Cardiac septum (tissue), 1 donor: ENCODE measurements at places on chromosomes 11 and 22.
A peak's percentile ranks its signal among the peaks of the same experiment; 100 is the strongest.

DNA sequence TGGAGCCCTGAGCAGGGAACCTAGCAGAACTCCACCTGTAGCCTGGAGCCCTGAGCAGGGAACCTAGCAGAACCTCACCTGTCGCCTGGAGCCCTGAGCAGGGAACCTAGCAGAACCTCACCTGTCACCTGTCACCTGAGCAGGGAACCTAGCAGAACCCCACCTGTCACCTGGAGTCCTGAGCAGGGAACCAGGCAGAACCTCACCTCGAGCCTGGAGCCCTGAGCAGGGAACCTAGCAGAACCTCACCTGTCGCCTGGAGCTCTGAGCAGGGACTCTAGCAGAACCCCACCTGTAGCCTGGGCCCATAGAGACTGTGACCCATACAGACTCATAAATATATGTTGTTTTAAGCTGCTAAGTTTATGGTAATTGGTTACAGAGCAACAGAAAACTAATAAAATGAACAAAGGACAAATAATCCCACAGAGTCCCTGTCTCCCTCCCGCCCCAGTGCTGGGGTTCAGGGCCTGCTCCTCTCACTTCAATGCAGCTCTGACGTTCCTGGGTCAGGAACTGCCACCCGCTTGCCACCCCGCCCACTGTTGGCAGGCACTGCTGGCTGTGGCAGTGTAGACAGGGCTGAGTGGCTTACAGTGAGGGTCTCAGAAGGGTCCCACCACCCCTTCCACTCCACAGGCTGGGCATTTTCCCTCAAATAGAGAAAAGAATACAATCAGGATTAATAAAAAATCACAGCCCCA, 259.1 kb downstream of the TBC1D22A start:
- DNase-seq: no peak

- DNase-seq: no peak
Measured at GRCh38 chr11:4658629-4659445, 15.1 kb downstream of the OR51E1 start.

GRCh38 chr11:15805726-15806125, 550.6 kb downstream of the SOX6 start:
- DNase-seq: no peak

DNA sequence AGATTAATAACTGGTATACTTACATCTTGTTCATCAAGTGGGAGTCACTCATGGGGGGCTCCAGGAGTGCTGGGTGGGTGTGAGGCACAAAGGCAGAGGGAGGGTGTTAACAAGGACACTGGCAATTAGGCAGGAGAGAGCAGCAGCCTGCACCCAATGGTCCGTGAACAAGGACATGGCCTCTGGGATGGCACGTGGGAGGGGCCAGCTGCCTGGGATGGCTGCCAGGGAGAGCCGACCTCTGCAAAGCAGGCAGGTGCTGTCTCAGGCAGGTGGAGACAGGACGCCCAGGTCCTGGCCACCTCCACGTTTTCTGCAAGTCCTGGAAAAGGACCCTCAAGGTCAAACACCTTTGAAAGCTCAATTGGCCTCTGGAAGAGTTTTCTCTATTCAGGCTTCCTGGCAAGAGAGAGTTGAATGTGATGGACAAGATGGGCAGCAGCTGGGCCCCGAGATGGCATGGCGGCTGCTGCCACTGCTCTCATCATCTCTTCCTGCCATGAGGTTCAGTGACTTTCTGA, 257.1 kb downstream of the BUD13 start:
- no peak for DNase-seq

DNA sequence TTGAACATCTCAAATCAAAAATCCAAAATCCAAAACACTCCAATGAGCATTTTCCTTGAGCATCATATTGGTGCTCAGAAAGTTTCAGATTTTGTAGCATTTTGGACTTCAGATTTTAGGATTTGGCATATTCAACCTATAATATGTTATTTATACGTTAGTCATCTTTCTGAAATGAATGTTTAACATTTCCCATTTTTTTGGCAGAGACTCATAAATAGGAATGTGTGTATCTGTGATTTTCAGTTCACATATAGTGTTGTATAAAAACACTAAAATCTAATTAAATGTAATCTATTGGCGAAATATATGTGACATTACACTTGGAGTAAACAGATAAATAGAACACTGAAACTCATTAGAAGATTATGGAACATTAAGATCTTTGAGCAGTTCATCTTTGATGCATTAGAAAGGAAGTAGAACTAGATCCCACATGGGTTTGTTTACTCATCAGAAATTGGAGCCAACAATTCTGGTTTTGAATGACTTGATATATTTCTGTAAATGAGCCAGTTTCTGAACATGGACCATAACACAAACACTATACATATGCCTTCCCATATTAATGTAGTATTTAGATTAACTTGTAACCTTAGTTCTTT, 153.1 kb downstream of the UVRAG start:
- no peak for DNase-seq

DNA sequence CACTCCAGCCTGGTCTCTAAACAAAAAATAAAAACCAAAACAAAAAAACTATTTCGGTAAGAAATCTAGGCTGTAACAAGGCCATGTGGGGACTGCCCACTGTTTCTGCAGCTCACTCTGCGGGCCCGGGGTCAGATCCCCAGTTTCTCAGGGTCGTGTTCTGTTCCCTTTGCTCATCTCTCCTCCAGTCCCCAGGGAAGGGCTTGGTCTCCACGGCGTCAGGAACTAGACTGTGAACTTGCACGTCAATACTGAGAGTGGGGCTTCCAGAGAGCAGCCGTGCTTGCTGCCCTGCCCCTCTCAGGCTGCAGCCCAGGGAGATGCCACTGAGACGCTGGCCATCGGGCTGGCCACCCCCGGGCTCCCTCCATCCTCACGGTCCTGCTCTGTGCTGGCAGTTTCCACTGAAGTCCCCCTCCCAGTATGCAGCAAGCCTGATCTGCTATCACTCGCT, 33.7 kb upstream of the MOB2 start:
- no peak for DNase-seq

DNA sequence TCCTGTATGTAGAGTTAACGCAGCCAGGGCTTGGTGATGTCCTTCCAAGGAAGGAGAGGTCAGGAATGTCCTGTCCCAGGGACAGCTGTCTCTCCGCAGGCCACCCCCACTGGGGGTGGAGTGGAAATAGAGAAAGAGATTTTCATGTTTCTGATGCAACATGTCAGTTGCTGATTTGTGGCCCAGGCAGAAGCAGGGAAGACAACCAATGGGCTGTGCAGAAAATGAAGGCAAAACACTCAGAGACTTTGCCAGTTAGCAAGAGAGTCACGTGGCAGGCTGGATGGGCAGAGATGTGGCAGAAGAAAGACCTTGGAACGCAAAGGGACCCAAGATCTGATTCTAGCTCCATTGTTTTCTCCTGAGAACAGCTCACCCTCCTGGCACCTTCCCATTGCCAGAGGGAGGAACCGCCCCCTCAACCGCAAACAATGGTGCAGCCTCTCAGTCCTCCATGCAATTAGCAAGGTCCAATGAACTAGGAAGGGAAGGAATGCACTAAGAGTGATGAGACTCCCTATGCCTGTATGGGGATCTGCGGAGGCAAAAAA, 71.0 kb downstream of the SYN3 start:
- DNase-seq: peak; percentile 9

DNA sequence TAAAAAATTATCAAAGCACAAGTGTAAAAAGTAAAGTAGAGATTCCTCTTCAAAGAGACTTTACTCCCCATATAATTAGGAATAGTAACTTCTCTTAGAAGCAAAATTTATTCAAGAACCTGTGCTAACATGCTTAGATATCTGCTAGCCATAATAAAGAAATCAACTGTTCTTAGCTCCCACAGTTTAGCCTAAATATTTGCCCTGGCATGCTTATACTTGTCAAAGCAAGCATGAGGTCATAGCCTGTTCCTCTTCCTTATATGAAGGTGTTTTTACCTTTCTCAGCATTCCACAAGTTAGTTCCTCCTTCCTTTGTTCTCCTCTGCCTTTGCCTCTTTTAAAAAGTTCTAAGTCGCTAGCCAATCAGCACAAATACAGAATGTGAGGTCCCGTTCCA, 30.3 kb downstream of the RIC3 start:
- DNase-seq: no peak

DNA sequence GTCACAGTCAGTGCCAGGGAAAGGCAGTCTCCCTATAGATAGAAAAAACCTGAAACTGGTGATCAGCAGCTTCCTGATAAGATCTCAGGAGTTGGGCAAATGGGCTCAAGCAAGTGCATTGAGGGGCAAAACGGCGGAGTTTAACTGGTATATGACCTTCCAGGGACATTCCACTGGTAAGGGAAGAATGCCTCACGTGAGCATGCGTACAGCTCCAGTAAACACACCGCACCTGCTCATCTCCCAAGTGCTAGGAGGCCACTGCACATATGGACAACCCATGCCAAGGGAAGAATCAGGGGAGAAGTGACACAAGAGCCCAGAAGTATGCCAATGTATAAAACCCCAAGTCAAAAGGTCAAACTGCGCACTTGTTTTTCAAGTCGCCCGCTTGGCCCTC, 11.6 kb downstream of the HEPHL1 start:
- DNase-seq: no peak

GRCh38 chr11:74929431-74930363, 19.2 kb downstream of the XRRA1 start:
- DNase-seq: peak; percentile 76

GRCh38 chr11:66267379-66268243, 828 bp upstream of the RAB1B start:
- peak; percentile 94 for DNase-seq

DNA sequence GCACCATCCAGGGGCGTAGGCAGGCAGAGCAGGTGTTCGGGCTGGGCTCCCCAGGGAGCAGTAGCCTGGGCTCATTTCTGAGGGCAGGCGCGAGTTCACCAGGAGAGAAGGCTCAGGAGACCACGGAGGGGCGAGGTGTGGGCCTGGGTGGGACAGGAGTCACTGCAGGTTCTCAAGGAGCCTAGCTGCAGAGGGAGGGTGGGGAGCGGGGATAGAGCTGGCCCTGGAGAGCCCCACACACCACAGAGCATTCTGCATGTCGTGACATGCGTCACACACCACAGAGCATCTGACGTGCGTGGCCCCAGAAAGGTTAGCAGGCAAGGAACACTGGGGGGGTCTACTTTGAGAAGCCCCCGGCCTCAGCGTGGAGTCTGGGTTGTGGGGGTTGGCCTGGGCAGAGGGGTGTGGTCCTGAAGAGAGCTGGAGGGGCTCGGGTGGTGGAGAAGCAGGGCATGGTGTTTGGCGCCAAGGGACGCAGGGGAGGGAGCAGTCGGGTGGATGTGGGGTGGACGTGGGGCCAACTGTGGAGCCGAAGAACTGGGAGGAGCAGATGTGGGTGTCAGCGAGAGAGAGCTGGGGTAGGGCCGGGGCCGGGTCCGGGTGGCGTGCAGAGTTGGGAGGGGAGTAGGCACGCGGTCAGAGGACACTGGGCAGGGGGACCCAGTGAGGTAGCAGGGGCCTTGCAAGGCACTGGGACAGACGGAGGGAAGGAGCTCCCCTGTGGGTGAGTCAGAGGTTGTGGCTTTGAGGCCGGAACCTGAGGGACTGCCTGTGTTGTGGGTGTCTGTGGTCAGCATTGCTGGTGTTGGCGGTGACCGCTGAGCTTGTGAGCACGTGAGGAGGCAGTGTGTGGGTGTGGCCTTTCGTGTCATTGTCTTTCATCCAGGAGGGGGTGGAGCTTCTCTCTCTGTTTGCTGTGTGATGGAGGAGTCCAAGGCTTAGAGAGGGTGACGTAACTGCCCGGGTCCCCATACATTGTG, 25.5 kb downstream of the CTTN start:
- DNase-seq: no peak

GRCh38 chr22:22853713-22854112, 33.9 kb upstream of the IGLL5 start:
- no peak for DNase-seq

- DNase-seq: no peak
Measured at GRCh38 chr11:11427542-11427941, 74.5 kb upstream of the CSNK2A3 start.

DNA sequence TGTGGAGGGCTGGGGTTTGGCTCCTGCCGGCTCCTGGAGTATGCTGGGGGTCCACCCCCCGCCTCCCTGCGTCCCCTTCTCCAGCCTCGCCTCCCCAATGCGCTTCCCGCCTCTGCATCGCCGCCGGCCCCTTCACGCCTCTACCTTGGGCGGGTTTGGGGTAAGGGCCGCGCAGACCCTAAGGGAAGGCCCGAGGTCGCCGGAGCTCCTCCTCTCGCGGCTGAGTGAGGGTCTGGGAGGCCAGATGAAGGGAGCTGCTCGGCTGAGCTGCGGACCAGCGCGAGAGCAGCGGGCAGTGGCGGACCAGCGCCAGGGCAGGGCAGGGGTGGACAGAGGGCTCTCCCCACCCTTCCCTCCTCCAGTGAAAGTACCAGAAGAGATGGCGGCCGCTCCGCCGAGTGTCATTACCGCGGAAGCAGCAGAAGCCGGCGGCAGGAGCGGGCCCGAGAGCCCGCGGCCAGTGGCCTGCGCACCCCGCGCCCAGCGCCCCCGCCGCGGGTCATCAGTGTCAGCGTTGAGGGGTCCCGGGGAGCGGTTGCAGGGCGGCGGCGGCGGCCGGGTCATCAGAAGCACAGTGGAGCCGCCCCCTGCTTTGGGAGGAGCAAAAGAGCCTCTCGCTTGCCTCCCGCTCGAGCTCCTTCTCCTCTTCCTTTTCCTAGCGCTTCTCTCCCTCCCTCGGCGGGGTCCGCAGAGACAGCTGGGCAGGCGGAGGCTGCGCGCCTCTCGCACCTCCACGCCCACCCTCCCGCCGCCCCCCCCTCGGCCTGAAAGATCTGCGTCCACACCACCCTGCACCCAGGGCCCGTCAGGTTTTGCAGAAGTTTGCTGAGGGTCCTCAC, 255.6 kb upstream of the CADM1 start:
- DNase-seq: no peak

DNA sequence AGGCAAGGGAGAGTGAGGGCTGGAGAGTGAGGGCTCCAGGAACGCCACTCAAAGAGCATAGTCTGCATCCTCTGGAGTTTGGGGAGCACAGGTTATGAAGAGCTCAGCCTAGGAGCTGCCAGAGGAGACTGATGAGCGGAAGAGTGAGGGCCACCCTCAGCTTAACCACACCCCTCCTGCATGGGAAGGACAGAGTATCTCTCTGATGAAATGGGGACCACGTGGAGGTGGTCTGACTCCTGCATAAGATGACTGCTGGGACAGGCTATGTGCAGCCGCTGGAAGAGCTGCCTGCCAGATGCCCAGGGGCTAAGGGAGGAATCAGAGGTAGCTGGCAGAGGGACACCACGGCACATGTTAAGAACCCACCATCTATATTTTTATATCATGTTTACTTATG, 162.9 kb upstream of the POU2AF2 start:
- DNase-seq: no peak

DNA sequence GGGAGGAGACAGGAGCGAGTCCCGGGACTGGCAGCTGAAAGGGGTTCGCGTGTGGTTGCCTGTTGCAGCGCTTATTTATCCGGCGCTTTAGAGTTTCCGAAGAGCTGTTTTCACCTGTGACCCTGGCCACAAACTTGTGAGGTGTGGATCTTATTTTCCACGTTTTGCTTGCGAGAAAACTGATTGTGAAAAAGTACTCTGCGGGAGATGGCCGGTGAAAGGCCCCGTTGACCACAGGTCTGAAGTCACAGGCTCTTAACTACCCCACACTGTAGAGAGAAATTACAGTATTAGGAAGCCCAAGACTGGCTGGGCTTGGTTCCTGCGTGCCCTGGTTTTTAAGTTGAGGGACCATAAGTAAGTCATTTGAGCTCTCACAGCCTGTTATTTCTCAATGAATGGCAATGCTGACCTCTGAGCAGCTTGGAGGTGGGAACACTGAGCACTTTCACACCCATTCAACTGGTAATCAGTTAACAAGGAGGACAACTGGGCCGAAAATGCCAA, 379 bp upstream of the RAB38 start:
- no peak for DNase-seq

- no peak for DNase-seq
Measured at GRCh38 chr22:41948142-41948541, 1.2 kb upstream of the CENPM start.

- DNase-seq: no peak
Measured at GRCh38 chr11:79025622-79026021, 415.2 kb downstream of the TENM4 start.
